ENCODE measurements at places on chromosomes 16 and 17.

- no peak for DNase-seq
Observed at GRCh38 chr17:56351675-56352074, 198.4 kb downstream of the ANKFN1 start.

- DNase-seq, result no peak
Observed at GRCh38 chr16:81994485-81994884, 16.8 kb downstream of the SDR42E1 start.

- no peak for DNase-seq
Observed at GRCh38 chr16:58018803-58019202, 6.8 kb upstream of the MMP15 start.

DNA sequence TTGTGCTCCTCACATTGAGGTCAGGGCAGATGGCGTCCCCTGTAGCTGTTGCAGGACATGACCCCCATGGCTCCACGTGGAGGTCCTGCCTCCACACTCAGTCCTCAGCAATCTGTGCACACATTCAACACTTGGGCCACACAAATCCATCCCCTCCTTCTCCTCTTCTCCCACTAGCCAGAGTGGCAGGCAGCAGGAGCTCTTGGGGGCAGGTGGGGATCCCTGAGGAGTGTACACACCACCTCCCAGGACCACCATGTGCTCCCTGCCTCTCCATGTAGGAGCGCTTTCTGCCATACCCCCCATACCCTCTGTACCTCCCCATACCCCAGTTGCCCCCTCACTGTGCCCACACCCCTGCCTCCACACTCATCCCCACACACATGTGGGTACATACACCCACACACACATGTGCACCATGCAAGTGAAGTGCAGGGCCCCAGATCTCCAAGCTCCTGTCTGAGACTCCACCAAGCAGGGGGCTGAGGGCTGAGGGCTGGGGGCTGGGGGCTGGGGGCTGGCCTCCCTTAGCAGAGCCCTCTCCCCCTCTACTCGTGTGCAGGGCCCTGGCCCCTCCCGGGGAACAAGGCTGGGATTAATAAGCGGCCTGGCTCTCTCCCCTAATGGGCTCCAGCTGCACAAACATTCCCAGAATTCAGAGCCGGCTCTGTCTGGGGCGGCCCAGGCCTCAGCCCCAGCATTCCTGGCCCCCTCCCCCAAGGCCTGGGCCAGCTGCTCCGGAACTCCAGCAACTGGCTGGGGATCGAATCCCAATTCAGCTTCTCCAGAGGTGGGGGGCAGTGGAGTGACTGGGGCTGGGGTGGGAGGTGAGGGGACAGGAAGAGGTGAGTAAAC lies 48.2 kb upstream of the MEIOC start:
- DNase-seq, result no peak

DNA sequence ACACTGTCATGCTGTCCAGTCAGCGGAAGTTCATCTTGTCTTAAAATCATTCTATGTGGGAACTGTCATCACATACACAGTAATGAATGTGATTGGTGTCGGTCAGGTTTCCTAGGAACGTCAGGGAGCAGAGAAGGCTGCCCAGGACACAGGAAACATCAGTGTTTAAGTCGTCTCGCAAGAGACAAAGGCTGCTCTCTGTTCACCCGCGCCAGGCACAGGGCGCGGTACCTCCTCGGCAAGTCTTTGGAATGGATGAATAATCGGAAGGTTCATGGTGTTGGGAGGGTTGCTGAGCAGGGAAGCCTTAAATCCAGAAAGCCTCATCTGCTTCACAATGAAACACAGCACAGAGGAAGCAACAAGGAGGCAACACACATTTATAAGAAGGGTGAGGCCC lies 148.2 kb downstream of the CPPED1 start:
- no peak for DNase-seq

- no peak for DNase-seq
Observed at GRCh38 chr17:7063518-7064094, 16.4 kb downstream of the CLEC10A start.

DNA sequence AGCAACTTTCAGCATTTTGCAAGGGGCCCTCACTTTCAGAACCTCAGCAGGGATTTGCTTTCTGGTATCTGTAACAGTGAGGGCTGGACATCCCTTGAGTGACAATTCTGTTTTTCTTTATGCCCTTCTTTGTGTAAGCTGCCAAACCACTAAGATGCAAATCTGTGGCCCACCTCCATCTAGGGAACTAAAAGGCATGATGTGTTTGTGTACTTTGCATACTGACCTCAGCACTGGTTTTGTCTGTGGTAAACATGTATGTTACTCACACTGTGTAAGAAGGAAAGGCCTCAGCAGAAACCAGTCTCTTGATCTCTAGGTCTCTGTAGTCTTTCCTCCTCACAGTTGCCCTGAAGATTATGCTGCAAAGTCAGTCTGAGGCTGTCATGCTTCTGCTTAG lies 396.6 kb upstream of the DYNLRB2 start:
- DNase-seq, result no peak

DNA sequence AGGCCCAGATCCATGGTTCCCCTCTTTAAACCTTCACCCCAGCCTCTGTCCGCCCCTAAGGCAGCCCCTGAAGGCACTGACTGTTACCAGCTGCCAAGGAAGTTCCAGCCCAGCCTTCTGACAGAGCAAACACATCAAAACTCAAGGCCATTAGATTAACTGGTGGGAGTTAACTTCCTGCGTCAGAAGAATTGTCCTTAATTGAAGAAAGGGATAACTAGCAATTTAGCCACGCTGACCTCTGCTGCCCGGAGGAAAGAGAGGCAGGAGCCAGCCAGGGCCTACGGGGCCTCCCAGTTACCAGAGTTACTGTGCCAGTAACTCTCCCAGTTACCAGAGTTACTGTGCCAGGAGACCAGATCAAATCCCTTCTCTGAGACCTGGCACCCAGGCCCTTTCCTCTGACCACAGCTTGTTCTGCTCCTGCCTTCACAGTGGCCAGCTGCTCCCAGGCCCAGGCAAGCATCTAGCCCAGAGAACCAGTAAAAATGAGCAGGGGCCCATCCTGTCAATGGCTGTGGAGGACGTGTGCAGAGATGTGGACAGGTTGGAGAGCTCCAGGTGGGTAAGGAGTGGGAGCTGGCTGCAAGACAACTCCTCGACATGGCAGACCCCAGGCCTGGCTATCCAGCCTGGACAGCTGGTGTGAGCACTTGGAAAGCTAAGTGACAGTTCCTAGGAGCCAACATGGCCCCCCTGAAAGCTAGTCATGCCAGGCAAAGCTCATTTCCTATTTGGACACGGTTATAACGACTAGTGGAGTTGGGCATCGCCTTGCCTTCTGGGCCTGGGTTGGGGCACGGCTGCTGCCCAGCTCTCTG lies 2.8 kb upstream of the PITPNM3 start:
- DNase-seq, result no peak

DNA sequence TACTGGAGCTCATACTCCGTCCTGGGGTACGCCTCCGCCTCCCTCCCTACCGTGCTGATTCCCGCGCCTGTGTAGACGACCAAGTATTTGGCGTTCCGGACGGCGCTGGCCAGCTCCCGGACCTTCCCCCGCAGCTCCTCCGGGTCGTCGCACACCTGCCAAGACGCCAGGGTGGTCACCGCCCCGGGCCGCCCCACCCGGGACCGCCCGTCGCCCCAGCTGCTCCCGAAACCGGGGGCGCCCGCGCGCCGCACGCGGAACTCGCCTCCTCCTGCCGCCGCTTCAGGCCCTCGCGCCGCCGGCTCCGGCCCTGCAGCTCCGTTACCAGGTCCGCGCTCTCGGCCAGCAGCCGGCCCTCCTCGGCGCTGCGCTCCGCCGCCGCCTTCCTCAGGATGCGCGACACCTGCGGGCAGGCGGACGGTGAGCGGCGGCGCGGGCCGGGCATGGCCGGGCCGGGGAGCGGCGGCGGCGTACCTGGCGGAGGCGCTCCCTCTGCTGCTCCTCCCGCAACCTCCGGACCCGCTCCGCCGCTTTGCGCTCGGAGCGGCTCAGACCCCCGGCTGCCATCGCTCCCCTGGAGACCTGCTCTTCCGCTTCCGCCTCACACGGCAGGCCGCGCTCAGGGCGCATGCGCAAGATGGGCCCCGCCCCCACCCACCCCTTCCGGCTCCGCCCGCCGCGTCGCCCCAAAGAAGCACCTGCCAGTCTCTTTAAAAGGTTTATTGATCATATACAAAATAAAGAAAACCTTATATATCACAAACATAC lies at the start of gene SIRT7:
SIRT7 (minus strand) TSS at position 612 of the 768 bp plus-strand sequence; CDS start at position 567, 45 bp downstream.
- no peak for DNase-seq

GRCh38 chr16:69903865-69904415 lies 47.2 kb upstream of the CLEC18A start:
- DNase-seq, result no peak

- DNase-seq, result no peak
Observed at GRCh38 chr17:36817483-36818048, 119.7 kb upstream of the LHX1 start.

GRCh38 chr16:1310832-1311200 lies 1.4 kb downstream of the UBE2I start:
- no peak for DNase-seq

DNA sequence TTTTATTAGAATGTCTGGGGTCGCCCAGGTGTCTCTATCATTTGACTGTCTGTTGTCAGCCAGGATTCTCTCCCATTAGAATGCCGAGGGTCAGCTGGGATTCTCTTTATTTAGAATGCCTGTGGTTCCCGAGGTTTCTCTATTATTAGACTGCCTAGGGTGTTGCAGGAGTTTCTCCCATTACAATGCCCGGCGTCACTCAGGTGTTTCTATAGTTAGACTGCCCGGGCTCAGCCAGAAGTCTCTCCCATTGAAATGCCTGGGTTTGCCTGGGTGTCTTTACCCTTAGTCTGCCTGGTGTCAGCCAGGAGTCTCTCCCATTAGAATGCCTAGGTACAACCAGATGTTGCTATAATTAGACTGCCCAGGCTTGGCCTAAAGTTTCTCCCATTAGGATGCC lies 2252.0 kb downstream of the TP53TG3F start:
- no peak for DNase-seq

GRCh38 chr17:57913575-57914272 lies 41.5 kb downstream of the CUEDC1 start:
- DNase-seq, result no peak

DNA sequence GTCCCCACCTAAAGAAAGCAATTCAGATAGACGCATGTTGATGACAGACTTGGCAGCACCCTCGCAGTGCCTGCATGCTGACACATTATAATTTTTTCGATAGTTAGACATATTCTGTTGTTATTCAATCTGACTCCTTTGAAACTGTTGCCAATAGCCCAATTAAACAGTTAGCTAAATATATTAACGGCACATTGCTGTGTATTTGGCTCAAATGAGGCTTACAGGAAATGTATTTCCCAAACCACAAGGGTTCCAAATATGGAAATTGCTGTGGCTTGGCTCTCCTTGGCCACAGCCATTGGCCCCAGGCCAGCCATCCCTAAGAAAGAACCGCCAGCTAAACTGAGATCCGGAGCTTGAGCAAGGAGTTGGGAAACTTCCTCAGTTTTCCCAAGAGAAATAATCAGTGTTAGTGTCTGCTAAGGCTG lies 31.1 kb downstream of the C16orf82 start:
- no peak for DNase-seq

DNA sequence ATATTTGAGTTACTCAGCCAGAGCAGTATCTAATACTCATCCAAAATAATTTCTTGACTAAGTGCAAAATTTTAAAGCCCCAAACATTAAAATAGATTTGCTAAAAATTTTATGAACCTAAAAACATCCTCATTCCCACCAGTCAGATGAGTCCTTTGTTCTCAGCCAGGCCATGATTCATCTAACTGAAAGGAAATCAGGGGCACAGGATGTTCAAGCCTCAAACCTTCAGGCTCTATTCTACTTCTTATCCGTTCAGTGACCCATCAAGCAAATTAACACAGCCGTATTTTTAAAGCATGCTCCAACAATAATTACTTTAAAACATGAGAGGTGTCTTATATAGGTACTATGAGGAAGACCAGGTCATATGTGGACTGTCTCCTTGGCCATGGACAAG lies 176.5 kb upstream of the MON1B start:
- DNase-seq, result no peak

GRCh38 chr16:85004587-85005205 lies 6.6 kb downstream of the ZDHHC7 start:
- no peak for DNase-seq

DNA sequence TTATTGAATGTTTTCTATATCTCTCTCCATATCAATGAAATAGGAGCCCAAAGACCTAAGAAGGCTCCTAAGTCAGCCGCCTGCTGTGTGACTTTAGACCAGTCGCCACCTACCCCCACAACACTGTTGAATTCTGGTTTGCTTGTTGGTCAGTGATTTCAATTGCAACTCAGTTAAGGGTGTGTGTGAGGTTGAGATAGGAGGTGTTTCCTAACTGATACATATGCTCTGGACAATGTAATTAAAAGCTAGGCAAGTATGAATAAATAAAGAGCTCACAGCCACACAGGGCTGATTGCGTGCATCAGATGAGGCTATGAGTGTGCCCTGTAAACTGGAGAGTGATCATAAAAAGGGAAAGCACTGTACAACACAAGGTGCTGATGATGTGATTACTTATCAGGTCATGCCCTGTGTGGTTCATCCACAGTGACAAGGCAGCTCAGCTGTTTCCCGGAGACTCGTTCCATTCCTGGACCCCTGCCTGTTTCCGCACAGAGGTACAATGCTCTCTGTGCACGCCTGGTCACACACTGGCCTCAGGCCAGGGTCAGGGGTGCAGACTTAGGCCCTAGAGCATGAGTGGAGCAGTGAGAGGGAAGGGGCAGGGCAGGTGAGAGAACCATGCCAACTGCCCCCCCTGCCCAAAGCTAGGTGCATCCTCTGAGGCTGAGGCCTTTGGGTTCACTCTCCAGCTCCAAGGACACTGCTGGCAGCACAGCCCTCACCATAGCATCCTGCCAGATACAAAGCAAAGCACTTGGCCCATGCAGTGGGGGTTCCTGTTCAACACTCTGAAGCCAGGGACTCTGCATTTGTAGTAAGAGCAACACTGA lies 3.3 kb upstream of the KRT35 start:
- DNase-seq, result no peak

All from HFF-Myc (cell line).